DMS79 (cell line): ENCODE measurements at places on chromosomes 4 and X.

- no peak for DNase-seq
These were observed 1594.7 kb downstream of the TECRL start for GRCh38 chr4:62814510-62815047.

GRCh38 chr4:38289553-38289952 lies 329.4 kb downstream of the PTTG2 start:
- no peak for DNase-seq

DNA sequence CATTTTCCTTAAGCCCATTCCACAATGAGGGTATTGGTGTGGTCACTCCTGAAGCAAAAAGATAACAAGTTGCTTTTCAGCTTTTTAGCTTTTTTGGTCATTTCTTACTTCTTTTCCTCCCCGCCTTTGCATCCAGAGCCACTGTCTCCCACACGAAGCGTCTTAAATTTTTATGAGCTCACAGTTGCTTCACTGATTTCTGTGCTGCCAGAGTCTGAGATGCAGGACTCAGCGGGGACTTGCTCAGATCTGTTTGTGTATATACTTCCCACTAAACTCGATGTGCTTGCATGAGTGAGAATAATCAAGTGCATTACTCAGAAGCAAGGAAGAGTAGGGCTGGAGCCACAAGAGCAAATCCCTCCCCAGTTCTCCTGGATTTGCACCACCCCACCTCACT lies 80.2 kb upstream of the FHL1 start:
- no peak for DNase-seq

- no peak for DNase-seq
These were observed 28.2 kb downstream of the WDR1 start for GRCh38 chr4:10088135-10089010.

- DNase-seq = no peak
These were observed 61.5 kb downstream of the AMOT start for GRCh38 chrX:112779139-112779538.

DNA sequence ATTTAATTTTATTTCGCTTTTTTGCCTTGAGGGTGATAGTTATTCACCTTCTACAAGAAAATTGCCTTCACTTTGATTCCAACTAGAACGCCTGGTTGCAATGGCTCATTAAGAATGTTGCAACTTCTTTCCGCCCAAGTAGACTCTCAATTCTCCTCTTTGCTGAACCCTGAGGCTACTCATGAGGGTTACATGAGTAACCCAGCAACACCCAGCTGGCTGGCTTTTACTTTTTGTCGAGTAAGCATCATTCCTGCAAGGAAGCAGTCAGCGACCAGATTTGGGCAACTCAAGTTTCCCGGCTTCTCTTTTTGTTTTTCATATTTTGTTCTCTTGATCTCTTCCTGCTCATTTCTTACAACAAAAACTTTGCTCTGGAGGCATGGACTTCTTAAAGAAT lies 495.4 kb downstream of the PACRGL start:
- no peak for DNase-seq

DNA sequence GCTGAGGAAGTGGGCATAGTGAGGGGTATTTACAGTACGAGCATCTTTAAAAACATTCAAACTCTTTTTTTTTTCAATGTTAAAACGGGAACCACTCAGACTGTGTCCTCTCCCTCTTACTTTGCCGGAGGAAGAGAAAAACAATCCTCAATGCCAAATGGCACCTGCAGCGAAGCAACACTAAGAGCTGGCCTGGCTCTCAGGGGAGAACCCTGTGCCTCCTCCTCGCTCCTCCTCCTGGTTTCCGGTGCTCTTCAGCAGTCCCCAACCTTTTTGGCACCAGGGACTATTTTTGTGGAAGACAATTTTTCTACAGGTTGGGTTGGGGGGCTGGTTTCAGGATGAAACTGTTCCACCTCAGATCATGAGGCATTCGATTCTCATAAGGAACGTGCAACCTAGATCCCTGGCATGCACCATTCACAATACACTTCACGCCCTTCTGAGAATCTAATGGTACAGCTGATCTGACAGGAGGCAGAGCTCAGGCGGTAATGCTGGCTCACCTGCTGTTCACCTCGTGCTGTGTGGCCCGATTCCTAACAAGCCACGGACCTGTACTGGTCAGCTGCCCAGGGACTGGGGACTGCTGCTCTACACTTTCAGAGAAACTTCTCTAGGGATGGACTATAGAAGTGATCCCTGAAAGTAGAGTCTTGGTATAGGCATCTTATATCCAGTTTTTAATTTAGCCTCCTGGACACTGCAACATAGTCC lies 404.1 kb downstream of the RAPGEF2 start:
- no peak for DNase-seq

DNA sequence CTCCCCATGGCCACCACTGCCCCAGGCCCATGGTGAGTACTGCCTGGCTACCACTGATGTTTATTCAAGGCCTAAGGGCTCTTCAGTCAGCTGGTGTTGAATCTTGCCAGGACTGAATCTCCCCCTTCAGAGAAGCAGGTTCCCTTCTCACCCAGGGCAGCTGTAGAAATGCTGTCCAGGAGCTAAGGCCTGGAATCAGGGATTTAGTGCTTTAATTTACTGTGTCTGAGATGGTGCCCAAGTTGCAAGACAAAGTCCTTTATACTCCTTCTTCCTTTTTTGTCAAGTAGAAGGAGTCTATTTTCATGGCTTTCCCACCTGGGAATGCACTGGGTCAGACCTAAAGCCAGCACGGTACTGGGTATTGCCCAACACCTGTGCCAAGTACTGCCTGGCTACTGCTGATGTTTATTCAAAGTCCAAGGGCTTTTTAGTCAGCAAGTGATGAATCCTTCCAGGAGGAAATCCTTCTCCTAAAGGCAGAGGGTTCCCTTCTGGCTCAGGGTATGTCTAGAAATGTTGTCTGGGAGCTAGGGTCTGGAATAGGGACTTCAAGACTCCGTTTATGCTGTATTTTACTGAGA lies 117.6 kb upstream of the ATOH1 start:
- DNase-seq = no peak

GRCh38 chr4:56410247-56411062 lies 23.2 kb upstream of the AASDH start:
- DNase-seq = peak; percentile 78

DNA sequence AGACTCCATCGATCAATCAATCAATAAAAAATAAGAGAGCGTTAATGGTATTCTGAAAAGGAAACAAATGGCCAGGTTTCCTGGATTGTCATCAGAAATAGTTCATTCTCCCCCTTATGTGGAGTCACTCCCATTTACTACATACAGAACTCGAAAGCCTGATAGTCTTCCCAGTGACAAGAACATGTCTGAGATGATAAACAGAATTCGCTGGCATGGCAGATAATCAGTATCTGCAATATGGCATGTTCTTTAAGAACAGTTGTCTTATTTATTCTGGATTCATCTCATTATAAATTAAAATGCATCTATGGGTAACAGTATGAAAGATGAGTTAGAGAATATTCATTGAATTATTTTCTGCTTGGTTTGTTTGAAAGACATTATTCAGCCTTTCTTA lies 61.4 kb downstream of the LRP2BP start:
- DNase-seq = no peak

- no peak for DNase-seq
These were observed 134.1 kb upstream of the MID1 start for GRCh38 chrX:10754445-10754844.

- DNase-seq = no peak
These were observed 181.6 kb upstream of the NOCT start for GRCh38 chr4:138833974-138834373.

- DNase-seq = no peak
These were observed 74.6 kb downstream of the ACOX3 start for GRCh38 chr4:8365951-8366350.

- DNase-seq = no peak
These were observed at the start of gene ADGRA3 for GRCh38 chr4:22515888-22516541. Gene ADGRA3 (minus strand): TSS chr4:22516066. CDS start chr4:22515784, 282 bp downstream.

DNA sequence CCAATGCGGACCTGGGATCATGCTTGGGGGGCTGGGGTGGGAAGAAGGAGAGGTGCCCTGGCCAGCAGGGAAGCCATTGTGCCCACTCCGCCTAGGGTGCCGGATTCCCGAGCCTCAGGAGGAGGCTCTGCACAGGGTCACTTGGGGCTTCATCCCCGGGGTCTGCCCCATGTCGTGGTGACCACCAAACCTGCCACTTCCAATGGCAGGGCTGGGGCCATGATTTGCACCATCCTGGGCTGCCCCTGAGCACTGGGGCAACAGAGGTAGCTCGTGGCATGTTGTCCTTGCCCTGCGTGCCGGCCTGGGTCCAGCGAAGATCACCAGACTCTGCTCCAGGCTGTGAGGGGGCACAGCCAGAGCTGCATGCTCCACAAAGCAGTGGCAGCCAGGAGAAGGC lies 71.4 kb upstream of the DCAF12L2 start:
- no peak for DNase-seq

DNA sequence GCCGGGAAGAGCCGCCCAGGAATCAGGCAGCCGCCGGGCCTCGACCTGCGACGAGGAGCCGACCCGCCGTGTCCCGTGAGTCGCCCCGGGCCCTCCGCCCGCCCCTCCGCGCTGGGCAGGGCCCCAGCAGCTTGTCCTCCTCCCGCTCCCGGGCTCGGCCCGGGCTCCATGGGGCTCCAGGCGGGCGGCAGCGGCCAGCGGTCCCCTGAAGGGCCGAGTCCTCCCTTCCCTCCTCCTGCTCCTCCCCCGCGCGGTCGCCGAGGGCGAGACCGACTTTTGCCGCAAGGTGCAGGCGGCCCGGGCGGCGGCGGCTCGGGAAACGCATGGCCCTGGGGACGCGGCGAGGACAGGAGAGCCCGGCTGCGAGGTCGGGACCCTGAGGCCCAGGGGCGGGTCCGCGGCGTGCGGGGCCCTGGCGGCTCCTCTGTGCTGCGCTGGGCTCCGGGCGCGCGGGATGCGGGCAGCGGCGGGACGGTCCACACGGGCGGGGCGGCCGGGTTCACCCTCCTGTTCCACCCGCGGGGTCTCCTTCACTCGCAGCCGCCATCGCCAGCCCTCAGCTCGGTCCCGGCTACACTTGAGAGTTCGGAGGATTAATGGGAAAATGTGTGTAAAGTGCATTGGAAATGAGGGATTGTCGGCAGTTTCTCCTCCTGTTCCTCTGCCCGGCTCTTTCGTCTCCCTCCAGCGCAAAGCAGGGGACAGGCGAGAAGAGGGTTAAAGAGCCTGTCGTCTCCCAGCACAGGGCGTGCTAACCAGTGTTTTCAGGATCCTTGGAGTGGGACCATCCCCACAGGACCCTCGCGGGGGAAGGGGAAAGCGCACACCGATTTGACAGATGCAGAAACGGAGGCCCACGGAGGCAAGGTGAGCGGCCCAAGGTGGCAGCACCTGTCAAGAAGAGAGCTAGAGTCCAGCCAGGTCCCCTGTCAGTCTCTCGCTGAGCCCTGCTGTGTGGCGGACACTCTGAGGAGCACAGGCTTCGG lies 16.6 kb upstream of the ZNF718 start:
- DNase-seq = no peak

DNA sequence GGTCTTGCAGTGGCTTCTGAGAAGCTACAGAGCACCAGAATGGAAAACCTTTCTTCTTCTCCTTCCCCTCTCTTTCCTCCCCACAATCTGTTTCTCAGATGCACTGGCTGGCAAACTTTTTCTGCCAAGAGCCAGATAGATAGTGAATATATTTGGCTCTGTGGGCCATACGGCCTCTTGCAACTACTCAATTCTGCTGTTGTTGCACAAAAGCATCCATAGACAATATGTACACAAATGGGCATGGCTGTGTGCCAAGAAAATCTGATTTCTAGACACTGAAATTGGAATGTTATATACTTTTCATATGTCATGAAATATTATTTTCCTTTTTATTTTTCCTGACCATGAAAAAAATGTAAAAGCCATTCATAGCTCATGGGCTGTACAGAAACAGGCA lies 3.1 kb downstream of the PHEX start:
- DNase-seq = no peak
